ENCODE measurements at places on chromosomes 3 and 15. TPM values are rescaled to one million over a fixed set of nuclear protein-coding genes. Genes with fewer than 3 reads are reported as not detected.

Gene GOLGA6L24
- total RNA-seq: not detected

Gene CCR1
- total RNA-seq: not detected

Gene XXYLT1
- 46.6 TPM for total RNA-seq

Gene PARP15
- not detected for total RNA-seq

Gene MINDY2
- 6.7 TPM for total RNA-seq

Gene GOLGA8G
- not detected for total RNA-seq

Gene ROBO1
- total RNA-seq: 12.2 TPM

Gene TTLL13
- total RNA-seq: not detected

Gene AHSG
- total RNA-seq: not detected

Gene NPAP1
- total RNA-seq: not detected

Gene XYLB
- 2.7 TPM for total RNA-seq

Gene ESYT3
- 0.16 TPM for total RNA-seq

Gene ANKRD63
- not detected for total RNA-seq

Gene NOX5
- total RNA-seq: not detected
